ENCODE measurements at places on chromosomes 3 and 15.
A peak's percentile ranks its signal among the peaks of the same experiment; 100 is the strongest.

GRCh38 chr3:140238646-140239314 is 303.8 kb downstream of the CLSTN2 start:
- no peak for DNase-seq

- no peak for DNase-seq
Observed at GRCh38 chr3:176953106-176954060, 243.9 kb downstream of the TBL1XR1 start.

- DNase-seq = no peak
Observed at GRCh38 chr3:129312021-129312639, 33.5 kb downstream of the HMCES start.

DNA sequence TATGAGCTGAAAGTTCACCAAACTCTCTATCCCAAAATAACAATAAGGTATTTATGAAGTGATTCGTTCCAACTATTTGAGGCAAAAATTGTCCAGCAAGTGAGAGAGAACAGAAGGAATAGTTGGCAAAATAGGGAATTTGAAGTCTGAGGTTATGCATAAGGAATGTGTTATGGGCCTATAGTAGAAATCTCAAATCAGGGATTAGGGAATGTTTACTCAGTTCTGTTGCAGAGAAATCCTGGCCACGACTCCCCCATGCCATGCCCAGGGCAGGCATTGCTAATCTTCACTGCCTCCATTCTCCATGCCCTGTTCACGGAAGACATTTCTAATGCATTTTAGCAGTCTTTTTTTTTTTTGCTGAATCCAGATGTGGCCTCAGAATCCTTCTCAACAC is 58.6 kb downstream of the FLNB start:
- no peak for DNase-seq

DNA sequence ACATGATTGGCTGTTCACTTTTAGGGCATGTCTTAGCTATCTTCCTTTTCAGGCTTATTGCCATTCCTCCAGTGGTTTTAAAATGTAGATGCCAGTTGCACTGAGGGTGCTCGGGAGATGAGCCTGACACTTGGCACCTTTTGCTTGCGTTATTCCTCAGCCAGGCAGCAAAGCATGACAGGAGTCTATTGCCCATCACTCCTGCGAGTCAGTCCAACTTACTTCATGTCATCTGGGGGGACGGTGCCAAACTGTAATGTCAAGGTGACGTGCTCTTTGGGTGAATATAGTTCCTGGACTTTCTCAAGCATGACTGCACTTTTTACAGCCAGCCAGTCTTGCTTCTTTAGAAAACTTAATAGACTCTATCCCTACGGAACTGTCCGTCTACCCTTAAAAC is 406.0 kb upstream of the C2CD4B start:
- DNase-seq = no peak

DNA sequence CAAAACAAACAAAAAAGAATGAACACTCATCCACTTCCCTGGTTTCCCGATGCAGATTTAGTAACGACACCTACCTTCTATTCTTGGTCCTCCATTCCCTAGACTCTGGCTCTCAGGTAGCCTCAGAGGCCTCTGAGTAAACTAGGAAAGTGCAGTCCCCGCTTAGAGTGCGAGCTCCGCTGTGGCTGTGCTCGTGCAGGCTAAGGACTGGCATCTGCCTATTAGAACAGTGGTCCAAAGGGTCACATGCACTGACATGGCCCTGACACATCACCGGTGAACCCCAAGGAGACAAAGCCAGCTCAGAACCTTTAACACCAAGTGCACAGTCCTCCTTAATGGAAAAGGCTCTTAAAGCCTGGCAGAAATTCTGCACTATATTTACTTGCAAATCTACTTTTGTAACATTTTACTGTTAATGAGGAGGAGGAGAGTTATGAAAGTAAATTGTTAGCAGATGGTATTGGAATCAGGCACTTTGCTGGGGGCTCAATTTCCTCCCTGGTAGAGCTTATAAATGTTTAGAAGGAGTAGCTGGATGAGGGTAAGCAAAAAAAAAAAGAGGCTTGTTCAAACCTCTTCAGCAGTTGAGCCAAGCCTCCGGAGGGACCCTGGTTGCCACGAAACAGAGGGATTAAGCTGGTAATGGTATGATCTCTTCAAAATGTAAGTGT is 31.1 kb downstream of the VGLL4 start:
- no peak for DNase-seq

DNA sequence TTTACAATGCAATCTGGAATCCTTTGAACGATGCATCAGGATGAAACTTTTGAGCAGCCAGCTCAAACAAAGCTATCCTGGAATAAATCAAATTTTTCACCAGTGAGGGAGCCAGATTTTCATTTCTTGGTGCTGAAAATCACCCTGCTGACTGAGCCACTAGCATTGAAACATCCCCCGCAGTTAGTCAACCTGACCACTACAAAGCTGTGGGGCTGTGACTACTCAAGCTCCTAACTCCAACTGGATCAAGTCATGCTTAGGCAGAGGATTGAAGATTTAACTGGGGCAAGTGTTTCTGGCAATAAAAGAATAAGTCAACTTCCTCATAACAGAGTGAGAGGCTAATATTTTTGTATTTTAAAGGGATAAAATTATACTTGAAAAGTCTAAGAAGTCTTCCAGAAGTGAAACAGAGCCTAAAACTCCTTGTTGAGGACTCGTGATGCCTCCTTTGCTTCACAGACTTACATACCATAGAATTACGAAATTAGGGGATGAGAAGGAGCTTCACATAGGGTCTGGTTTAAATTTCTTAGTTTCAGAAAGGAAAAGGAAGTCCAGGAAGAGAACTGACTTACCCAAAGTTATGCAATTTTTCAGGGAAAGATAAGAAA is 177.8 kb downstream of the SERPINI1 start:
- no peak for DNase-seq

- peak; percentile 90 for DNase-seq
Observed at GRCh38 chr3:4983739-4984510, 4.7 kb downstream of the BHLHE40 start.

- DNase-seq = no peak
Observed at GRCh38 chr15:69926006-69926405, 171.7 kb downstream of the TLE3 start.

DNA sequence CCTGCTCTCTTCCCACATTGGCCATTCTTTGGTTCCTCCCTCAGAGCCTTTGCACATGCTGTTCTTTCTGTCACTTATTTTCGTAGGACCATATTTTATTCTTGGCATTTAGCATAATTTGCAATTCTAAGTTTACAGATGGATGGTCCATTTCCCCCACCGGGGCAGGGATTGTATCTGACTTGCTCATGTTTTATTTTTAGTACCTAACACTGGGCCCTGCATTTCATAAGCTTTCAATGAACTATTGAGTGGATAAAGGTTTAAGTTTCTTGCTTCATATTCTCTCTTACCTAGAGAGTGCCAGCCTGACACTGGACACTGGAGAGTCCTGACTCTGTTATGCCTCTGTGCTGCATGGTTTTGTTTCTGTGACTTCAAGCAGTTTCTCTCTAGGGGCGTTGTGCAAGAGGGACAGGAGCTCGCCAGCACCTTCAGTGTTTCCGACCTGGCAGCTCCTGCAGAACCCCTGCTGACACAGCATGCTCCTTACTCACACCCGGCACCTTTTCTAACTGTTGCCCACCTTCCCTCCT is 87.4 kb downstream of the FLNB start:
- no peak for DNase-seq

GRCh38 chr15:81642451-81642990 is 268.5 kb upstream of the TMC3 start:
- no peak for DNase-seq

DNA sequence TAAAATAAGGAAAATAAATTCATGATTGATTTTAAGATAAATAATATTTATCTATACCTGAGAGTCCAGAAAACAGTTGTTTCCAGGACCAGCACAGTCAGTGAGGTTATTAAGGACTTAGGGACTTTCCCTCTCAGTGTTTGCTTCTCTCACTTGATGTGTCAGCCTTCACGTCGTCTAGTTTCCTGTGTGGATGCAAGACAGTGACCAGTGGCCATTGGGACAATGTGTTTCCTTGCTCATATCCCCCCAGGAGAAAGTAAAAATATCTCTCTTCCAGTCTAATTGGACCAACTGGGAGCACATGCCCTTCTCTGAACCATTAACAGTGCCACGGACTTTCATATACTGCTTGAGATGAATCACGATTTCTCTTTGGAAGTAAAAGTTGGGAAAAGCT is 157.8 kb upstream of the CTNNB1 start:
- no peak for DNase-seq

- no peak for DNase-seq
Observed at GRCh38 chr3:54891540-54891897, 36.3 kb downstream of the LRTM1 start.

DNA sequence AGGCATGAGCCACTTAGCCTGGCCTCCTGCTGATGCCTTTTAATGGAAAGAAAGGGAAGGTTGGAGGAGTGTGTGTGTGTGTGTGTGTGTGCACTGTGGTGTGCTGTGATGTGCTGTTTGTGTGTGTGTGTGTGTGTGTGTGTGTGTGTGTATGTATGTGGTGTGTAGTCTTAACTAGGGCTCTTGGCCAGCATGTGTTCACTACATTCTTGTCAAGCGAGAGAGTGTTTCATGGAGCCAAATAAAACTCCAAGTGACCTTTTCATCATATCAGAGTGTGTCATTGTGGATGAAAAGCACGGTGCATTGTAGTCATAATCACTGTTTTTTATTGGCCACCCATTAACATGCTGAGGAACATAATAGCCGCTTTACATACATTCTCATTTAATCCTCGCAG is 30.8 kb upstream of the BHLHE40 start:
- no peak for DNase-seq

GRCh38 chr3:126664591-126665214 is 9.8 kb upstream of the TXNRD3 start:
- no peak for DNase-seq

DNA sequence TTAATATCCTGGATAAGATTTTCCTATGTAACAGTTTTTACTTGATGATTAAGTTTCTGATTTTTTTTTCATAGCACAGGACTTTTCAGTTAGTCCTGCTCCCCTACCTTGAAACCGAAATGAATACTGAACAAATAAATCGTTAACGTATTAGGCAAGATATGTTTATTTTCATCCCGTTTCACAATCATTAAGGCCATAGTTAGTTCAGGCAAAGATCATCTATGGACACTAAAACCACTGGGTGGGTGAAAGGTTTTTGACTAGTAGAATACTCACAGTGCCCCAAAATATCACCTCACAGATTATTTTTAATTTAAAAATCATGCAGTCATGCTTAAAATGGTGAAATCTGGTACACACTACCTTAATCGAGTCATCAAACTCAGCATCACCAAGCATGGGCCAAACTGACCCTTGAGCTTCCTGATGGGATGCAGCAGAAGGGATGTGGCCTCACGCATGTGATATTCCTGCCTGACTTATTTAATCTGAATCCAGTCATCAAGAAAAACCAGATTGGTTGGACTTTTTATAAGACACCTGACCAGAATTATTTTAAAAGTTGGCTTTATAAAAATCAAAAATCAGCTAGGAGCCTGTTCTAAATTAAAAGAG is 365.0 kb downstream of the LPP start:
- DNase-seq = no peak

GRCh38 chr15:22735781-22736180 is 50.7 kb upstream of the NIPA1 start:
- DNase-seq = no peak

DNA sequence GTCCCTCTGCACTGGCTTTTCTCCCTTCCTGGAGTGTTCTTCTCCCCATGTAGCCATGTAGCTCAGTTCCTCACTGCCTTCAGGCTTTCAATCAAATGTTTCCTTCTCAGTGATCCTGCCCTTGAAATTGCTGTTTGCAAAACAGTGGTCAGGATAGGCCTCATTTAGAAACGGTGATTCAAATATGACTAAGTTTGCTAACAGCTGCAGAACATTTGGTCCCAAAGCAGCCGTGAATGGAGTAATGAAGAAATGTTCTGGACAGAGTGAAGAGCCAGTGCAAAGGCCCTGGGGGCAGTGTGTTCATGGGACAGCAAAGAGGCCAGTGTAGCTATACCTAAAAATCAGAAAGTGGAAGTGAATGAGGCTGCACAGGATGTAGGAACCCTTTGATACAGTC is 223.4 kb downstream of the FEZF2 start:
- DNase-seq = no peak

- DNase-seq = no peak
Observed at GRCh38 chr3:27105904-27106303, 263.3 kb downstream of the NEK10 start.

DNA sequence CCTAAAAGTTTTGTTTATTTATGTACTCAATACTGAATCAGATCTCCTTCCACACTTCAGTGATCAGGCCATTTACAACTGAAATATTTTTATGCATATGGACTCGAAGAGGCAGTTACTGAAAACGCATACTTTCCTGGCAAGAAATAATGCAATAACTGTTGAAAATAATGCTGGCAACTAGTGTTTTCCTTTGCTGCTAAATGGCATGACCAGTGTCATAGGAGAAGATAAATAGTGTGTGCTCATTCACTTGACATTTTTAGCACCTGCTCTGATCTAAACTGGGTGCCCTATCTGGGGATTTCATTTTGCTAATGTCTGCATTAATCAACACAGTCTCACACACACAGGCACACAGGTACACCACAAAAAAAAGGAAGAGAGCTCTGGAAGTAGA is 695.2 kb downstream of the TUSC7 start:
- no peak for DNase-seq

DNA sequence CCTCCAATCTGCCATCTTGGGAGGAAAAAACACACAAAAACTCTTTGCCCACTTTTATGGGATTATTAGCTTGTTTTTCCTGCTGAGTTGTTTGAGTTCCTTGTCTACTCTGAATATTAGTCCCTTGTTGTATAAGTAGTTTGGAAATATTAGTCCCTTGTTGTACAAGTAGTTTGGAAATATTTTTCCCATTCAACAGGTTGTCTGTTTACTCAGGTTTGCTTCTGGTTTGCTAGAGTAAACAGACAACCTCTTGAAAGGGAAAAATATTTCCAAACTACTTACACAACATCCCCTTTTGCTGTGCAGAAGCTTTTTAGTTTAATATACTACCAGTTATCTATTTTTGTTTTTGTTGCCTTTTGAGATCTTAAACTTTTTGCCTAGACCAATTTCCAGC is 193.3 kb upstream of the MANF start:
- DNase-seq = no peak

DNA sequence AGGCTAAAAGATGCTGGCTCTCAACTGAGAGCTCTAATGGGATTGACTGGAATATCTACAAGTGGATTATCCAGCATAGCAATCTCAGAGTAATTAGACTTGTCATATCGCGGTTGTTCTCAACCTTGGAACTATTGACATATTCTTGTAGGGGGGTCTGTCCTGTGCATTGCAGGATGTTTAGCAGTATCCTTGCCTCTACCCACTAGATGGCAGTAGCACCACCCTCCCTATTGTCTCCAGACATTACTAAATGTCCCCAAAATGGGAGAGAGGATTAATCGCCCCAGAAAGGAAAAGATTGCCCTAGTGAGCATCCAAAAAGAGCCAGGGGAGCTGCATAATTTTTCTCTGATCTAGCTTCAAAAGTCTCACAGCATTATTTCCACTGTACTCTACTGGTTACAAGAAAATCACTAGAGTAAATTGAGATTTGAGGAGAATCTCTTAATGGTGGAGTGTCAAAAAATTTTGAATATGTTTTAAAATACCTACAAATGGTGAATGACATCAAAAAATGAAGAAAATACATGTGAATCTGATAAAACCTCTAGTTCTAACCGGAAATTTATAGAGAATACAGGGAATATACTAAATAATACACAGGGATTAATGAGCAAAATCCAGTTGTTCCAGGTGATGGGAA is 388.2 kb upstream of the AGTR1 start:
- no peak for DNase-seq
